ENCODE measurements at places on chromosomes 2 and 18.
A peak's percentile ranks its signal among the peaks of the same experiment; 100 is the strongest.

DNA sequence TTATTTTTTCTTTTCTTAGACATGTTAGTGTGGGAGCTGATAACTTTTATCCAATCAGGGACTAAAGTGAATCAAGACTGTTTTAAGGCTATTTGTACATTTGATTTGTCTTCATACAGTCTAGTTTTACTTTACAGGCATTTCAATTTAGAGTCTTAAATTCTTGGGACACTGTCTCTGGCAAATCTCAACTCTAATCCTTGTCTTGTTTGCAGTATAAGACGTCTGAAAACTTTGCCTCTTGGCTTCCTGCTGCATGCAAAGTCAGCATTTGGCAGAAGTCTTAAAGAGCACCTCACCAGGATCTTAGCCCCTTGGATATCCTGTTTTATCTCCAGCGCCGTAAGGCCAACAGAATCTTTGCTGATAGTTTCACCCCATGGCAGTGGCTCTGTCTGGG, 30.3 kb downstream of the SPOPL start:
- no peak for DNase-seq

GRCh38 chr2:240403396-240404104, 31.9 kb upstream of the GPC1 start:
- DNase-seq, result no peak

DNA sequence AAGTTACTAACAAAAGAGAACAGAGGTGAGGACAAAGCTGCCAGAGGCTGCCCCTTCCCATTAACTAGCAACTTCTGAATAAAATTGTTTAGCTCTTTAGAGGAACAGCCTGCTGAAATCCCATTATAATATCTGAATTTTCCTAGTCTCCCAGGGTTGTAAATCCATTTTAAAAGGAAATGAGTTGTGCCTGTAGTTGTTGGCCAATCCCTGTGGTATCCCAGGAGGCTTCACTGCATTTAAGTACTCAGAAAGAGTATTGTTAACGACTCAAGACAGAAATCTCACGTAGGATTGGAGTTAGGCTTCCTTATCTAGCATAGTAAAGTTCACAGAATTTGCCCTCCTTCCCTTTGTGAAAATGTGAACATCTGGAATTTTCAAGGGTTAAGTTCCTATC, 8.9 kb downstream of the LAPTM4A start:
- no peak for DNase-seq

- DNase-seq, result no peak
These were observed 9.7 kb upstream of the COPS8 start for GRCh38 chr2:237075749-237076599.

DNA sequence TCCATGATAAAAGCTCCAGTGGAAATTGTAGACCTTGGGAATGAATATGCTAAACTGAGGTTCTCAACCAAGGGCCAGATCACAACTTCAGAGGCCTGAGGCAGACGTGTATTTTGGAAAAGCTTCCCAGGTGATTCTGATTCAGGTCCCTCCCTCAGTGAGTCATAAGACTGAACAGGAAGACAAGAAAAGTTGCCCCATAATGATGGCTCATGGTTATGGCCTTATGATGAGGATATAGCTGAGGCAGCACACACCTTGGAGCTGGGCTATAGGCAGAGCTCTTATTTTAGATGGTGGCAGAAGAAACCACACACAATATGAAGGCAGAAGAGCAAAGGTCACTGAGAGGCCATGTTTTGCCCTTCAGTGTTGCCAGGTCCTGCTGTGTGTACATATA, 9.6 kb downstream of the ANTXR1 start:
- DNase-seq, result no peak

DNA sequence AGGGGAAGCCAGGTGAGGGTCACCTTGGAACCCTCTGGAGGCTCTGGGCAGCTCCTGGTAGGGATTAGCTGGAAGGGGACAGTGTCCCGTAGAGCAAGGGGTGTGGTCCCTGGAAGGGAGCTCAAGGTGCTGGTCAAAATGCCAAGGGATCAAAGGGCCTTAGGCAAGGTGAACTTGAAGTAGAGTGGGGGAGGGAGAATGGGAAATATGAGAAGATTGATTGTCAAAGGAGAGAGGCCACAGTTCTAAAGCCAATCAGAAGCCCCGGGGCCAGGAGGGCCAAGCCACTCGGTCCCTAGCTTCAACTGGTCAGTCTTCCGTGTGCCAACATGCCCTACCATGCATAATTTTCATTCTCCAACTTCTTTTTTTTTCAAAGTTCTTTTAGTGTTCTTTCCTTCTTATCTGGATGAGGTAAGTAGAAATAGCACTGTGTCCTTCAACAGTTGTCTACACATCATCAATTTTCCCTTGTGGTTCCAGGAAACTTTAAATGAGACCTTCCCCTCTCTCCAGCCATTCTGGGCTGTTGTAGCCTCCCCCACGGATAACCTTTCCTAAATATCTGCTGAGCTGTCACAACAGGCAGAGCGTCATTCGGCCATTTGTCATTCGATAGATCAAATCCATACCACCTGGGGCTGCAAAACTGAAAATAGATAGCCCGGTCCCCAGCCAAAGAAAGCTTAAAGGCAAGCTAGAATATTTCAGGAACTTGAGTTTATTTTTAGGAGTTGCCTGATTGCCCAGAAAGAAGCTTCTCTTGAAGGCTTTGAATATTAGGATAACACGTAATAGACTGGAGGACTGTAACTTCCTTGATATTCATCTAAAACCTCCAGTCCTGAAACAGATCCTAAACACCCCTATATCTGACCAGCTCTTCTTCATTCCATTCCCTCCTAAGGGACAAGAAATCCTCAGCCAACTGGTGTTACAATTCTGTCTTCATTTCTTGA, 83.3 kb downstream of the ALPK2 start:
- no peak for DNase-seq

- no peak for DNase-seq
These were observed 163.6 kb upstream of the ACAA2 start for GRCh38 chr18:49976795-49977560.

GRCh38 chr2:64670047-64670446, 16.3 kb upstream of the SERTAD2 start:
- no peak for DNase-seq

DNA sequence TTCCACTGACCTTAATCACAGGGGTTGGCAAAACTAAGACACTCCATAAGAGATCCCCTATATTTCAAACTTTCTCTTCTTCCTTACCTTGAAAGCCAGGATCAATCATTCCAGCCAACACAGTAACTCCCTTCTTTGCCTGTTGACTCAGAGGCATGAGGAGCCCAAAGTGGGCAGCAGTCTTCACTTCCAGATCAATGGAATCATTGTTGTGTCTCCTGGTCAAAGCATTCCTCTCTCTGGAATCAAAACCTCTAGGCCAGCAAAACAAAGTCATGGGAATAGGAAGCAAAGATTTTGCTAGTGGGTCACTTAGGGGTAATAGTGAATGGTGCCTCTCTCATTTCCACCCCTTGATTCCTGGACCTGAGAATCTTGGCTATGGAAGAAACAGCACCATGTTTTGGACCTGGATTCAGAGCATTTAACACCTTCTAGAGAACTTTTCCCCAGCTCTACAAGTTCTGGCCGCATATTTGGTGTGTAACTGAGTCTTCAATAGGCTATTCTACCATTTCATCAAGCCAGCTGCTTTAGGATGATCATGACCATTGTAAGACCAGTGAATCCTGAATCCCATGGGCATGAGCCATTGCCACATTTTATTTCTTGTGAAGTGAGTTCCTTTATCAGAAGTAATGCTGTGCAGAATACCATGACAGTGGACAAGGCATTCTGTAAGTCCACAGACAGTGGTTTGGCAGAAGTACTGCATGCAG, 65.7 kb upstream of the SERPINE2 start:
- DNase-seq, result no peak

- no peak for DNase-seq
These were observed 115.2 kb downstream of the LIPG start for GRCh38 chr18:49677081-49677480.

DNA sequence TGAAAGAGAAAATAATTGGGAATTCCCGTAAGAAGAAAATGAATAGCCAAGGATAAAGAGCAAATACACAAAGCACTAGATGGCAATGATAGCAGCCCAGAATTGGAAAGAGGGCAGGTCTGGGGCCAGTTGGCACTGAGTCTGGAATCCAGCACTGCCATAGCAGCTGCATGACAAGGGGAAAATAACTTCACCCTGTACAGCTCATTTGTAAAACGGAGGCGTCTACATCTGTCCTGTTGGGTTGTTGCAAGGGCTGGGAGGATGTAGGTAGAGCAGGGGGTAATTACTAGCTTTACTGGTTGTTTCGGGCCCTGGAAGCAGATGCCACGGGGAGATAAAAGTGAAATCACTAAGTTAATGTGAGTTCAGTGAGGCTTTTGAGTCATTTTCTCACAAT, 110.0 kb upstream of the RASGRP3 start:
- no peak for DNase-seq

DNA sequence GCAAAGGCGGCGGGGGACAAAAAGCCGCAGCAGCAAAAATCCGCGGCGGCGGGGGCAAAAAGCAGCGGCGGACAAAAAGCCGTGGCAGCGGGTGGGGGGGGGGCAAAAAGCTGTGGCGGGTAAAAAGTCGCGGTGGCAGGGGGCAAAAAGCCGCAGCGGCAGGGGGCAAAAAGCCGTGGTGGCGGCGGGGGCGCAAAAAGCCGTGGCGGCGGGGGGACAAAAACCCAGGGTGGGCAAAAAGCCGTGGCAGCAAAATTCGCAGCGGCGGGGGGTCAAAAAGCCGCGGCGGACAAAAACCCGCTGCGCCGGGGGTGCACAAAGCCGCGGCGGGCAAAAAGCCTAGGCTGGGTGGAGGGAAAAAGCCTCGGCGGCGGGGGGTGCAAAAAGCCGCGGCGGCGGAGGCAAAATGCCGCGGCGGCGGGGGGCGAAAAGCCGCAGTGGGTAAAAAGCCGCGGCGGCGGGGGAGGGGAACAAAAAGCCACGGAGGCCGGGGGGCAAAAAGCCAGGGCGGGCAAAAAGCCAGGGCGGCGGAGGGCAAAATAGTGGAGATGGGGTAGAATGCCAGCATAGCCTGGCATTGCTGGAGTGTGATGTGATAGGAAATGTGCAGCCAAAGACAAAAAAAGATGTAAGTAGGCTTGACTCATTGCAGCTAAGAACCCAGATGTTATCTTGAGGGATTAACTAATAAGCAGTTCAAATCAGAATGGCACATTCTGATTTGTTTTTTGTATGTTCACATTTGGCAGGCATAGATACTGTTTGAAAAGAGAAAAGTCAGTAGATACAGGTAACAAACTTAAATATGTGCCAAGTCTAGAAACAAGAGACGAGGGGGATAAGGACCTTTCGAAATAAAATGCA, 1076.3 kb downstream of the RPIA start:
- DNase-seq, result no peak

DNA sequence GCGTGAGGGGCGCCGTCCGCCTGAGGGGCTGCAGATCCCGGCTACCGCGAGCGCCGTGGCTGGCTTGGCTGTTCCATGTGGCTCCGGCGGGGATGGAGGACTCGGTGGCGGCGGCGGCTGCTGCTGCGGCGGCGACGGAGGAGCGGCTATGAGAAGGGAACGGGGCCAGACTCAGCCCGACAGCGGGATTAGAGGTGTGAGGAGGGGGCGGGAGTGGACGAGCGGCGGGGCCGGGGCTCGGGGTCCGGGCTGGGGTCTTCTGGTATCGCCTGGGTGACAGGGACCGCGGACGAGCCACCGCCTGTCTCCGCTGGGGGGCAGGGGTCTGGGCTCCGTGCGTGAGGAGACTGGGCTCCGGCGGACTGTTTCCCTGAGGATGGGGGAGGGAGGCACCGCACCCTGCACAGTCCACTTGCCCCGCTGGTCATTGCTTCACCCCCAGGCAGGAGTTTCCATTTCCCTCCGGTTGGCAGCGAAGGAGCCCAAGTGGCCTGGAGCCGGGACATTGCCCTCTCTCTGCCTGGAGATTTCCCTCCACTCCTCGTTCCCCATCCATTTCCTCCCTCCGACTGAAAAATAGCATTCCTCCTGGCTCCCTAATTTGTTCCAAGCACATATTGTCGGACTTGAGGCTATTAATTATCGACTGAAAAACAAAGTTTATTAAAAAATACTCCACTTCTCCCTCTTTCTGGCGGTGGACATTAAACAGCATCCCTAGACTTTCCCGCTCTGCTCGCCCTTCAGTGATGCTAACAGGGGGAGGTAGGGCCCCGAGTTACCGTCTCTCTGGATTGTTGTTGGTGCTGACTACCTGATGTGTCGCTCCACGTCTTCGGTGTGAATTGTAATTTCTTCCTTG, 577 bp downstream of the EHBP1 start:
- DNase-seq, result peak; percentile 22

DNA sequence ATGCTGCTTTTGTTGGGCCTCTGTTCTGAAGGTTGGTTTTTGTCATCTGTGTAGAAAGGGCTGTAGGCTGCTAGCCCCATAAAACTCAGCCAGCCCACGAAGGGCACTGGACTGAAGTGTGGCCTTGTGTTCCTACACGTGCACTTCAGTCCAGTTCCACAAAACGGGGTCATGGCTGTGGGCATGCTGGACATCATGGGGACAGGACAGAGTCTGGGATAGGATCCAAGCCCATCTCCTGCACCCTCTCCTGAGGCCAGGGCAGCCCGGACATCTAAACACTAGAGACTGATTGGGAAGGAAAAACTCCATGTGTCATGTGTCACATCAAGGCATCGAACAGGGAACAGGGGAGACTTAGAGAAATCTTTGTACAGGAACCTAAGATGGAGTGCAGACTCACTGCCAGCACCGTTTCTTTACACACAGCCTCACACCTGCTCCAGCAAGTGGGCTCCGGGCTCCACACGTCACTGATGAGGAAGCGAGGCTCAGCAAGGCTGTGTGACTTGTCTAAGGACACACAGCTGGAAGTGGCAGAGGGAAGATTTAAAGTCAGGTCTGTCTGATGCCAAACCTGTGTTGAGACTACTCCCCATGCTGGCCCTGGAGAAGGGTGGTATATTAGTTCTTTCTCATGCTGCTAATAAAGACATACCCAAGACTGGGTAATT, 74.8 kb upstream of the BCL2L11 start:
- DNase-seq, result no peak

All from effector CD4-positive, alpha-beta T cell (primary cell).